CD8-positive, alpha-beta memory T cell (primary cell): ENCODE measurements at places on chromosomes 13 and 19. TPM values are rescaled to one million over a fixed set of nuclear protein-coding genes. Genes with fewer than 3 reads are reported as not detected.

NBEA gene
- 0.20 TPM for total RNA-seq

LHB gene
- not detected for total RNA-seq

TINCR gene
- 0.28 TPM for total RNA-seq

MCOLN1 gene
- 19.6 TPM for total RNA-seq

AMER2 gene
- not detected for total RNA-seq

ZNF729 gene
- not detected for total RNA-seq

CCDC61 gene
- 20.0 TPM for total RNA-seq

CD177 gene
- total RNA-seq: not detected

SLC8A2 gene
- total RNA-seq: not detected

- DNase-seq: no peak
These were observed 31.8 kb downstream of the LCP1 start for GRCh38 chr13:46150134-46150693.

GRCh38 chr19:7515645-7516151 lies at the start of gene ZNF358:
Gene ZNF358, plus strand, starts transcription at chr19:7516103. Its CDS starts 3,140 bp downstream, at chr19:7519243.
- DNase-seq: no peak

DNA sequence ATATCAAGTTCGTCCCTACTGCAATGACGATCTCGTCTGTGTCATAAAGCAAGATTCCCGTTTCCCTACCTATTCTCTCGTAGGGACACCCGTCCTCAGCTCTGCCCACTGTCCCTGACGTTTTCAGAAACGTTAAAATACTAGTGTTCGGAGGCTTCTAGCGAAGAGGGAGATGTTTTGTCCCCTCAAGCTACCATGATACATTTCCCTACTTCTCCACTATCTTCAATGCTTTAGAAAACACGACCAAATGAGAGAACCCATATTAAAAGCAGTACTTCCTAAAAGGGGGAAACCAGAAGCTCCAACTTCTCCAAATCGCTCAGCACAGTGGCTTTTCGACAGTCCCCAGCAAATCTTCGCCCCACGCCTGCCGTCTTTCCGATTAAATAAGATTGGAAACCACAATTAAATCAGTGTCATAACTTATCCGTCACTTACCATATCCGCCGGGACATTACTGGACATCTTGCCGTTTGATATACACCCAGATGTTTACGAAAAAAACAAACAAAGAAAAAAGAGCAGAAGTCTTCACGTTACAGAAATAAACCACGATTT lies 1.3 kb downstream of the UBL3 start:
- peak; percentile 57 for DNase-seq

DNA sequence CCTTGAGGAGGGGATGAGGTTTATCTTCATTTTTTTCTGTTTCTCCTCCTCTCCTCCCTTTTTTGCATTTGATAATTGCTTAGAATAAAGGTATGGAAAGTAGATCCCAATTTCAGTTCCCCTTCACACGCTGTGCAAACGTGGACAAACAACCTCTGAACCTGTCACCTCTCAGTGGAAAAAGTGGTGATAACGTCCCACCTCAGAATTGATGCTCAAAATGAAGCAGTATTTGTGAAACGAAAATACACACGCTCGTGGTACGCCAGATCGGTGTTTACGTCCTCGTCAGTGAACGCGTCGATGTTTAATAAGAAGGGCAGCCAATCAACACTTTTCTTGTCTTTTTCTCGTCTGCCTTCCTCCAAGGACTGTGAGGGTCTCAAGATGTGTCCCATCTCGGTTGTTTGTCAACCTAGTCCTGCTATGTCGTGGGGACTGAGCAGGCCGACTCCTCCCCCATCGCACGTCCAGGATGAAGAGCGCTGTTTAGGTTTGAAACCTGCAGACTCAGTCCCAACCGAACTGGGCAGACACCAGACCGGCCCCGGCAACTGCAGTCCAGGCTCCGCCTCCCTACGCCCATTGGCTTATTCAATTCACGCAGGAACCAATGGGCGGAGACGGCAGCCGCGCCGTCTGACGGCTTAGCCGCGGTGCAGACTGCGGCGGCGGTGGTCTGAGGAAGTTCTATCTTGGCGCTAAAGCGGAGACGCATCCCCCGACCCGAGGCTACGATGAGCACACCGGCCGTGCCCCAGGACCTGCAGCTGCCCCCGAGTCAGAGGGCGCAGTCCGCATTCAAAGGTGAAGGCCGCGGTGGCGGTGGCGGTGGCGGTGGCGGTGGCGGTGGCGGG lies at the start of gene CKAP2:
Gene CKAP2, plus strand, starts transcription at position 659 of the 857 bp plus-strand sequence. Its CDS starts 79 bp downstream, at position 738.
- peak; percentile 95 for DNase-seq

DNA sequence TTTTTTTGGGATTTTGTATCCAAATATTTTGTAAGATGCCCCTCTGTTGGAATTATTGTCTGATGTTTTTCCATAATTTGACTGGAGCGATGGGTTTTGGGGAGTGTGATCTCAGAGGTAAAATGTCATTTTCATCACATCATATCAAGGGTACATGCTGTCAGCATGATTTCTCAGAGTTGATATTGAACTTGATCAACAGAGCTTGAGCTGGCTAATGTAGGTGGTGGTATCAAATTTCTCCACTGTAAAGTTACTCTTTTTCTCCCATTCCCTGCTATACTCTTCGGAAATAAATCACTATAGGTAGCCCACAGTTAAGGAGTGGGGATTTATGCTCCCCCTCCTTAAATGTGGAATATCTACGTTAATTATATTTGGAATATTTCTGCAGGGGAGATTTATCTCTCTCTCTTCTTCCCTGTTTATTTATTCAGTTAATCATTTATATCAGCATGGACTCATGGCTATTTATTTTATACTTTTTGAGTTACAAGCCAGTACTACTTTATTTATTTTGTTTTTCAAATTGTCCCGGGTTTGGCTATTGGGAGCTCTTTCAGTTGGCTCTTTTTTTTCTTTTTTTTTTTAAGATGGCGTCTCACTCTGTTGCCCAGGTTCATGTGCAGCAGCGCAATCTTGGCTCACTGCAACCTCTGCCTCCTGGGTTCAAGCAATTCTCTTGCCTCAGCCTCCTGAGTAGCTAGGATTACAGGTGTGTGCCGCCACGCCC lies 8.8 kb downstream of the SETDB2 start:
- DNase-seq: no peak

DNA sequence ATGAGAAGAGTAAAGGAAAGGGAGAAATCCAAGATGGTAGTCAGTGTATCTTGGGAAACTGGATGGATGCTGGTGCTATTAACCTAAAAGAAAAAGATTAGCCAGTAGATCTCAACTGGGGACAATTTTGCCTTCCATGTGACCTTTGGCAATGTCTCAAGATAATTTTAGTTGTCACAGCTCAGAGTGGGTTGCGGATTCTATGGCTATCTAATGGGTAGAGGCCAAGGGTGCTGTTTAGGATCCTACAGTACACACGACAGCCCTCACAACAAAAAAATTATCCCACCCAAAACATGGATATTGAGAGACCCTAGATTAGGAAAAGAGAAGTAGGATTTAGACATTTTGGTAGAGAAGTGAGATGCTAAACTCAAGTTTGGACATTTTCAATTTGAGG lies 258.9 kb downstream of the GPC5 start:
- DNase-seq: no peak

DNA sequence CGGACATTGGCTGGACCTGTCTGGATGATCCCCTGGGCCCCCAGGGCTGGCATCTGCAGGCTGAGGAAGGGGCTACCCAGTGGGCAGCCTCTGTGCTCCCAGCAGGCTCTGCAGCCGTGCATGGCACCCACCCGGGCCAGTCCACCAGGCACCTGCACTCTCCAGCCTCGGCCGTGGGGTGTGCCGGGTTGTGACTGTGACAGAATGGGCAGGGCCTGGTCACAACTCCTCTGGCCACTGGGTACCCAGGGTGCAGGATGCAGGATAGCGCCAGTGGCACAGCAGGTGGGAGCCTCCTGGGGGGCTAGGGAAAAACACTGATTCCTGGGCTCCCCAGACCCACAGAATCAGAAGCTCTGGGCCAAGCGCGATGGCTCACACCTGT lies 10.0 kb downstream of the PEX11G start:
- no peak for DNase-seq

- DNase-seq: no peak
These were observed 325.4 kb downstream of the DLEU7 start for GRCh38 chr13:50518131-50518530.

- no peak for DNase-seq
These were observed 7.7 kb upstream of the DIRAS1 start for GRCh38 chr19:2728783-2729387.

- DNase-seq: no peak
These were observed 30.2 kb downstream of the ING1 start for GRCh38 chr13:110743687-110744086.

GRCh38 chr13:27917121-27917947 lies 2.5 kb upstream of the PDX1 start:
- no peak for DNase-seq

- DNase-seq: no peak
These were observed 78.7 kb upstream of the TNFSF11 start for GRCh38 chr13:42495255-42495654.

- DNase-seq: peak; percentile 91
These were observed 10.4 kb upstream of the RASA3 start for GRCh38 chr13:114142640-114143490.

GRCh38 chr19:41577144-41577830 lies 1.3 kb downstream of the CEACAM21 start:
- DNase-seq: no peak

- no peak for DNase-seq
These were observed 16.9 kb upstream of the CLASRP start for GRCh38 chr19:45021971-45022370.

DNA sequence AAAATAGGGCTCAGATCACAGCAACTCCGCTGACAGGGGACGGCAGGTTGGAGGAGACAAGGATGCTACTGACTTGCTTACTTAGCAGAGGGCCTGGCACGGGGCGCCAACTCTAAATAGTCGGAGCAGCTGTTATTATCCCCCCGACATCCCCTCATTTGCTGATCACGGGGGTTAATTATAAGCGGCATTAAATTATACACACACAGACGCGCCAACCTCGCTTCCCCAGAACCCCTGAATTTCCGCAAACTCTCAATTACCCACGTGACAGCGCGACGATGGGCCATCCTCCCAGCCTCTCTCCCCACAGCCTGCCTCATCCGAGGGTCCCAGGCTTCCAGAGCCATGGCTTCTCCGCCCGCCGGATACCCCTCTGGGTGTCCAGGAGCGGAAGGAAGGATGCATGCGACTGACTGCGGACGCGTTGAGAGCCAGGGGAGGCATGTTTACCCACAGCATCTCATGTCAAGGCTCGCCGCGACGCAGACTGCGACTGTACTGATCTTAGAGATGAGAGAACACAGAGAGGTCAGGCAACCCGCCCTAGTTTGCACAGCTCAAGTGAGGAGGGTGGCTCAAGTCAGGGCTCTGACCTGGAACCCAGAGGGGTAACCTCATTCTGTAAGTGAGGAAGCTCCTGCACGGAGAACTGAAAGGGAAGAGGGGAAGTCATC lies 5.7 kb downstream of the PTPRS start:
- no peak for DNase-seq

DNA sequence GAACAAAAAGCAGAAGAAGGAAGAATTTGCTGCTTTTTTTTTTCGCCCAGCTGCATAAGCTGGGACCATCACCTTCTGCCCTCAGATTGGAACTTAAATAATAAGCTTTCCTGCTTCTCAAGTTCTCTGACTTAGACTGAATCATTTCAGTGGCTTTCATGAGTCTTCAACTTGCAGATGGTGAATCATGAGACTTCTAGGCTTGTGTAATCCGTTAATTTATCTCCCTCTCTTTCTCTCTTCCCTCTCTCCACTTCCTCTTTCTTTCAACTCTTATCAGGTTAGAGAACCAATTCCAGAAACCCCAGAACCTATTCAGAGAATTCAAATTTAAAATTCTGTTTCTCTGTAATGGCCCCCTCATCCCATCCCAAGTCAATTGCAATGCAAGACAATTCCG lies 1153.7 kb downstream of the PCDH9 start:
- DNase-seq: no peak

DNA sequence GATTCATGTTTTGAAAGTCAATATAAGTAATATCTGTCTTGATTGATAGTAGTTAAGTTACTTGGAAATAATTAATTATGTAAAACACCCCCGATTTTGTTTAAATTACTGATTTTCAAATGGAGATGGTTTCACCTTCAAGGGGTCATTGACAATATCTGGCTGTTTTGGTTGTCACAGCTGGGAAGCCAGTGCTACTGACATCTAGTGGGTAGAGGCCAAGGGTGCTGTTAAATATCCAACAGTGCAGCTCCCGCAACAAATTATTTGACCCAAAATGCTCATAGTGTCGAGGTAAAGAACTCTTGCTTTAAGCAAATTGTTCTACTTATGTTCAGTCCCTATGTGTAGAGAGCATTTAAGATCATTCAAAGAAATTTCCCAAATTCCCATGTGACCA lies 50.6 kb upstream of the PCDH20 start:
- no peak for DNase-seq

- DNase-seq: no peak
These were observed 46.8 kb downstream of the PTPRS start for GRCh38 chr19:5293612-5294378.
